ENCODE measurements at places on chromosomes 5 and 9.

DNA sequence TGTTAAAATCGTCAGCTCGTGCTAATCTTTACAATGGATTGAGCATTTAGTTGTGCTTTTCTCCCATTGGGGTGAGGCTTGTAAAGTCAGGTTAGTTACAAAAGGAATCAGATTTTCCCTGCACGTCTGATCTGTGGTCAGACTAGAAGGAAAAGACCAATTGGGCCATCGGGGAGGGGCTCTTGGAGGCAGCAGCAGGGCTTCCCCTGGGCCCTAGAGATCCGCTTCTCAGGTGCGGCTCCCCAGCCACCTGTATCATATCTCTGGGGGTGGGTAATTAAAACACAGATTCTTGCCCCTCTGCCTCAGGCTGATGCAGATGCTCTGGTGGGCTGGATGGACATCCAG, 200.3 kb downstream of the HSPA4 start:
- DNase-seq = no peak

DNA sequence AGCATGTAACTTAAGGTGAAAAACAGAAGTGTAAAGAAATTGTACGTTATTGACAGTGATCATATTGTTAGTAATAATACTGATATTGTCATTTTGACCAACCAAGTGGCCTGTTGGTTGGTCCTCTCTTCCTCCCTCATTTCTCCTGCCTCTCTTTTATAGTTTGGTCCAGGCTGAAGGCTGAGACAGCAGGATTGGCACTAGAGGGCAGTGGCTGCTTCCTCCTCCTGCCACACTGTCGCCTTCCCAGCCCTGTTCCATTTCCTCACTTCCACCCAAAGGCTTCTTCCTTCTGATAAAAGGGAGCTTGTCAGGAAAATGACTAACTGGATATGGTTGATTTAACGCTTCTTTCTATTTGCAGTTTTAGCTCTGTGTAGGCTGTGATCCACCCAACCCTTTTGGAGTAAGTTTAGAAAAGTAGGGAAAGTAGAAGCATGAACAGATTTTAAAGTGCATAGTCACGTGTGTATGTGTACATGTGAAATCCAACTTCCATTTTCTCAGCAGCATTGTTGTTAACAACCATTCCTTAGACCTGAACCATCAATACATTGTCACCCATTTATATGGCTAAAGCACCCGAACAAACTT, 35.6 kb downstream of the PTCD2 start:
- peak; percentile 32 for DNase-seq

- no peak for DNase-seq
Measured at GRCh38 chr5:154523709-154524108, 45.7 kb upstream of the HAND1 start.

DNA sequence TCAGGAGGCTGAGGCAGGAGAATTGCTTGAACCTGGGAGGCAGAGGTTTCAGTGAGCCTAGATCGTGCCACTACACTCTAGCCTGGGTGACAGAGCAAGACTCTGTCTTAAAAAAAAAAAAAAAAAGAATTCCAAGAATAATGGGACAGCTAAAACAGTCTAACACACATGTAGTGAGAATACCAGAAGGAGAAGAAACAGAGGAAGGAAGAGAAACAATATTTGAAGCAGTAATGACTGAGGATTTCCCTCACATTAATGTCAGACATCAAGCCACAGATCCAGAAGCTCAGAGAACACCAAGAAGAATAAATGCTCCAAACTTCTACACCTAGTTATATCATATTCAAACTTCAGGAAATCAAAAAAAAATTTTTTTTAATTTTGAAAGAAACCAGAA, 47.1 kb upstream of the EFNA5 start:
- no peak for DNase-seq

DNA sequence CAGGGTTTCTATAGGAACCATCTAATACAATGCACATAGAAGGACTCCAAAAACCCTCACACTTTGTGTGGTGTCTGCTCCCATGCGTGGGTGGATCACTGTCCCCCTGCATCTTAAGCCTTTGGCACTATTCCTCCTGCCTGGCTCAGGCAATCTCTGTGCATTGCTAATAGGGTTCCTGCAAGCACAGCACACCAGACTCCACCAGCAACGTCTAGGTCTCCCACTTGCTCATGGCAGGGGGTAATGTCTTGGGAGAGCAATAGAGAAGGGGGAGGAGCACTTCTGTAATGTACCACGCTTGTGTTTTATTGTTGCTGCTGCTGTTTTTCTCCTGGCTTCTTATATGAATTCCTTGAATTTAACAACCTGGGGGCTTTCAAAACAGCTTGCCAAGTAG, 182.6 kb upstream of the GLRA1 start:
- no peak for DNase-seq

GRCh38 chr9:88052321-88052965, 78.1 kb upstream of the CDK20 start:
- DNase-seq = no peak

GRCh38 chr5:178334861-178335260, 102.3 kb upstream of the PHYKPL start:
- no peak for DNase-seq

Data from HTR-8/SVneo (cell line).